ENCODE measurements at places on chromosomes 1 and 21.

DNA sequence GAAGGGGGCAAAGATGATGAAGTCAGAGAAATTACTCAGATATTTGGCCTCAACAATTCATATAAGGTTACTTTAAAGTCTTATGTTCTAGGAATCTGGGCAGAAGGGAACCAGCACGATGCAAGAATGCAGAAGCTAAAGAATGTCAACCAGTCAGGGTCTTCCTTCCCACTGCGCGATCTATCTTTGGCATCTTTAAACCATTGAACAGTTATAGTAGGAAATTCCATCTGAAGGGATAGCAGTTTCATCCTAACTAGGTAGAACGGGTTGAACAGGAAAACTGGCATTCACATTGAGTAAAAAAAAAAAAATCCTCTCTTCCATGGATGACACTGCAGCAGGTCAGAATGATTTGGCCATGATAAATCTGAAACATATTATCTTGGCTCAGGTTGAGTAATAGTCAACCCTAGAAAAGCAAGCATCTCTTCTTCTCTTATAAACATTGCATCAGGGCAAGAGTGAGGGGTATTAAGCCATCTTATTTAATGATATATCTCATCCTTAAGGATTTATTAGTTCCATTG is 6.3 kb downstream of the CRCT1 start:
- no peak overlapping the region for H3K27ac ChIP-seq
- H3K4me3 ChIP-seq, result no peak overlapping the region
- no peaks in the 10 kb centered on the region for H3K4me1 ChIP-seq
- no peaks in the 10 kb centered on the region for H3K36me3 ChIP-seq
- no peak for DNase-seq

DNA sequence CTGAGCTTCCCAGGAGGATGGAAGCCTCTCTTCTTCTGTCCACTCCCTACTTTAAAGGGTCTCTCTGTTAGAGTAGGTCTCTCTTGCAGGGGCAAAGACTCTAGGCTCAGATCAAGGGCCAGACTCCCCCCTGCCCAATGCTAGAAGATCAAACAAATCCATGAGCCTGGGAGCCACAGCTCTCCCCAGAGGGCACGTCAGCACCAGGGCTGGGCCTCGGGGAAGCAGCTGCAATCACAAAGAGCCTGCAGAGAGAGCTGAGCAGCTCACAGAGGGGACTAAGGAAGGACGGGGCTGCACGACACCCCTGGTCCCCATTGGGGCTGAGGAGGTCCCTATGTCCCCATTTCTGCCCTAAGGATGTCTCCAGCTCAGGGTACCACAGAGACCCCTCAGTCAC is 3.9 kb downstream of the CNTN2 start:
- H3K4me3 ChIP-seq, result no peak overlapping the region
- no peak for DNase-seq
- H3K27ac ChIP-seq, result no peak overlapping the region

- DNase-seq, result no peak
- no peak overlapping the region for H3K27ac ChIP-seq
- no peak overlapping the region for H3K4me3 ChIP-seq
- H3K27me3 ChIP-seq, result no peaks in the 10 kb centered on the region
- H3K4me1 ChIP-seq, result no peaks in the 10 kb centered on the region
- H3K36me3 ChIP-seq, result no peaks in the 10 kb centered on the region
These were observed 597.3 kb upstream of the PLXNA2 start for GRCh38 chr1:208841436-208841835.

- peaks cover 9% of the 10 kb centered on the region for H3K27me3 ChIP-seq
- no peak overlapping the region for H3K4me3 ChIP-seq
- no peak for DNase-seq
- H3K36me3 ChIP-seq, result peaks cover 5% of the 10 kb centered on the region
- H3K4me1 ChIP-seq, result no peaks in the 10 kb centered on the region
- no peak overlapping the region for H3K27ac ChIP-seq
These were observed 8.7 kb downstream of the IER5 start for GRCh38 chr1:181097242-181097641.

- H3K36me3 ChIP-seq, result no peaks in the 10 kb centered on the region
- H3K4me1 ChIP-seq, result peaks cover 10% of the 10 kb centered on the region
- peak overlapping the region; percentile 61 for H3K27ac ChIP-seq
- no peaks in the 10 kb centered on the region for H3K27me3 ChIP-seq
- peak; percentile 94 for DNase-seq
These were observed 187.8 kb upstream of the JUN start for GRCh38 chr1:58971629-58972140.

- no peaks in the 10 kb centered on the region for H3K27me3 ChIP-seq
- H3K27ac ChIP-seq, result no peak overlapping the region
- no peaks in the 10 kb centered on the region for H3K36me3 ChIP-seq
- DNase-seq, result no peak
These were observed 50.4 kb upstream of the DAB1 start for GRCh38 chr1:57474137-57474750.
